ENCODE measurements at places on chromosomes 3 and 15.

GRCh38 chr3:3200632-3201212 lies 21.2 kb upstream of the CRBN start:
- no peak for DNase-seq

DNA sequence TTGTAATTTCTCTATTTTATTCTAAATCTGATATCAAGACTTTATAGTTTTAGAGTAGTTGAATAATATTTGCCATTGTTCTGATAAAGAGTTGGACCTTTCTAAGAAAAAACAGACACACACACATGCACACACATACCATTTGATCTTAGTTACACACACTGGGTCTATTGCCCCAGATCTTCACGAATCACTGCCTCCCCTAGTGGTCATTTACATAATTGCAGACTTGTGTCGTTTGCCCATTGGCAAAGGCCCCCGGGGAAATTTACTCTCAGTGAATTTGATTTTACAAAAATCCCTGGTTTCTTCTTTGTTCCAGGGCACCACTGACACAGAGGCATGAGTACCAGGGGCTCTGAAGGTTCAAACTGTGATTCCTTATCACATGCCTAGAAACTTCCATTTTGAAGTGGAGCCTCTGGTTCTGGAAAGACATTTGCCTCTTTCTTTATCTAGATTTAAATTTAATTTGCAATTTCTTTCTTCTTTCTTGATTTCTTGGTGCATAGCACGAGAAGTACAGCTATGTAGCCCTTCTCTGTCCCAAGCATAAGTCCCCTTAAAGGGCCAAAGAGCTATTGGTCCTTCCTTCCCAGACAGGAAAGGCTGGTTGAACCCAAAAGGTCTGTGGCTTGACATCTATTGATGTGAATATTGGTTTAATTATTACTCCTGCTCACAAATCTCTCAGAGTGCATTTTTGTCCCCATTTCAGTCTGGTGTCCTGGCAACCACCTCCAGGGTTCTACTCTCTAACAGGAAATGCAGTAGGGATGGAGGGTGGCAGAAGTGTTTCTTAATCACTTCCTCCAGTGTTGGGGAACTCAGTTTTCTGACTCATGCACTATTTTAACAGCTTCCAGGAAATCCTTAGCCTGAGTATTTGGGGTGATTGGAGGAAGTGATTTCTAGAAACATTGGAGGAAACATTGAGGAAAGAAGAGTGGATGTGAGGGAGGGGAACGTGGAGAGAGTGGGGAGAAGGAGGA lies 32.4 kb upstream of the SLC6A11 start:
- DNase-seq: no peak

DNA sequence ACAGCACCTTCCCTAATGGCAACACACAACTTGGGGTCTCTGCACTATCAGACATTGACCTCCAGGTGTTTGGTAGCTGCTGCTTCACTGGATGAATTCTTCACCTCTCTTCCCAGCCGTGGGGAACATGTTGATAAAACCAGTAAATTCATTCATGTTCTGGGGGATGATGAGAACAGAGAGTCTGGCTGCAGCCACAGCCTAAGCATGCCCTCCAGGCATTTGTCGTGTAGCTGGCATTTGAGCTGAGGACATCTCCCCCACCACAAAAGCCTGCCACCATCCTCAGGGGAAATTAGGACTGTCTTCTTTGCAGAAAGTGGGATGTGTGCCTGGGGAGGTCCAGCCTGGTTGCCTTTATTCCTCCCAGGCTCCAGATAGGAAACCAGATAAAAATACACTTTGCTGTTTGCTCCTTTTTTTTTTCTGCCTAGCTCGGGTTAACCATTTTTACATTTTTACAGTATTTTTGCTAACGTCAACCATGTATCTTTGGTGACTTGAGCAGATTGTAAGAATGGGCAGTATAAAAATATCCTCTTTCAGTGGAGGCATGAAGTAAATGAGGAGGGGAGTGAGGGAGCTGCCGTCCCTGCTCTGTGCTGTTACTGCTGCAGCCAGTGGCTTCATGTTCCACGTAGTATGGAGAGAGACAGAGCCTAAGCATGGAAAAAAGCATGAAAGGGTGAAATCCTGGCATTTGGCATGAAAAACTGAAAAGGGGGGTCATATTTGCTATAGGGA lies 444.0 kb downstream of the EPHB1 start:
- no peak for DNase-seq

DNA sequence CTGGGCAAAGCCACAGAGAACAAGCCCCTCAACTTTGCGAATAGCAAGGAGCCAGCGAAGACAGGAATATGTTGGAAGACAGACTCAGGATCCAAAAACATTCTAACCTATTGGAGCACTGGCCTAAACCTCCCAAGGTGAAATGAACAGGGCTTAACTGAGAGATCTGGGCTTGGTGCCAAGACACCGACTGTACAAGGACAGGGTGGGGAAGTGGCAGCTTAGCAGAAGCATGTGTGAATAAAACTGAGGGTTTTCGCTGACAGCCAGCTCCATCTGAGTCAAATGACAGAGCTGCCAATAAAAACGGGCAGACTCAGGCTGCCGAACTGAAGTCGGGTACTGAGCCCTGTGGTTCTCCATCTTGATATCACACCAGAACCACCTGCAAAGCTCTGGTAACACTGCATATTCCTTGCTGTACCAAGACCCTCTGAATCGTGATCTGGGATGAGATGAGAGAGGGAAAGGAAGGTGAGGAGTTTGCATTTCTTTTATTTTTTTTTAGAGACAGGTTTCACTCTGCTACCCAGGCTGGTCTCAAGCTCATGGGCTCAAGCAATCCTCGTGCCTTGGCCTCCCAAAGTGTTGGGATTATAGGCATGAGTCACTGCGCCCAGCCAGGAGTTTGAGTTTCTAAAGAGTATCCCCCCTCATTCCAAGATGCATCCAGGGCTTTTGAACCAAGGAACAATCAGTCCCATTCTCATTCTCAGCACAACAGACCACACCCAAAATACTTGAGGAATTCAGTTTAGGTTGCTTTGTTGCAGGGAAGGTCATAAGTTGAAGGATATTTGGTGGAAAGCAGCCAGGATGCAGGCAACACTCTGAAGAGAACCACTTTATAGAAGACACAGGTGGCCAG lies 6.0 kb upstream of the PLCB2 start:
- DNase-seq: peak; percentile 42

DNA sequence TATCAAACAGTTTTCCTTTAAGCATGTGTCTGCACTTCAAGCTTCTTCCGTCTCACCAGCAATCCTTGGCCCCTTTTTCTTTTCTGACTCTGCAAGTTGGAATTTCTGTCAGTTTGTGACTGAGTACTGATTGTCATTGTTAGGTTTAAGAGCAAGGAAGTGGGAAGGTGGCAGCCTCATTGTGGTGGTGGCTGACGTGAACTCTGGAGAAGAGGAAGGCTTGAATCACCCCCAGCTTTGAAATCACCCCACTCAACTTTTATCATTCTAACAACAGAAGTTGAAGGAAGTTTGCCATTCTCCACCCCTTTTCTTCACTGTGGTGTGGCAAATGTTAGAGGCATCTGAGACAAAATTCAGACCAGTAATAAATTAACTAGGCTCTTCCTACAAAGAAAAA lies 231.6 kb upstream of the AGTR1 start:
- no peak for DNase-seq

- DNase-seq: no peak
These were observed 478.7 kb downstream of the RBMS3 start for GRCh38 chr3:29759411-29760225.

- DNase-seq: no peak
These were observed 141.6 kb upstream of the SPRED1 start for GRCh38 chr15:38111070-38111469.

GRCh38 chr15:49904296-49904695 lies 214.7 kb downstream of the ATP8B4 start:
- no peak for DNase-seq

GRCh38 chr15:59550530-59550929 lies 61.1 kb upstream of the GCNT3 start:
- no peak for DNase-seq

GRCh38 chr3:141940194-141940776 lies 63.8 kb downstream of the ATP1B3 start:
- DNase-seq: no peak

GRCh38 chr3:174243171-174243570 lies 616.0 kb upstream of the NAALADL2 start:
- DNase-seq: no peak

GRCh38 chr3:76403556-76403955 lies 618.2 kb upstream of the ZNF717 start:
- DNase-seq: no peak

DNA sequence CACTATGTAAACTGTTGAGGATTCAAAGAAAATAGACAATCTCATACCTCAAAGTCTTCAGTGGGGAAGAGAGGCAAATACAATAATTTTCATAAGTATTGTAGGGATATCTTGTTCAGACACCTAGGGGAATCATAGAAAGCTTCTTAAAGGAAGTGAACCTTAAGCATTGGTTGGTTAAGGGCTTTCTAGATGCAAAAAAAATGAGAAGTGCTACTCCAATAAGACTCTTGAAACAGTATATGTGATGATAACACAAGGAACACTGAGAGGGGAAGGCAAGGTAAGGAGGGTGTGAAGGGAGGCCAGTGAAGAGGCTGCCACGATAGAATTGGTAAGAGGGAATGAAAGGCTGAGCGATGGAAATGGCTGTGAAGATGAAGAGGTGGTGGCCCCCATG lies 104.1 kb downstream of the TPRG1 start:
- no peak for DNase-seq

All from naive thymus-derived CD4-positive, alpha-beta T cell (primary cell).